ENCODE measurements at places on chromosomes 3 and 15. TPM values are rescaled to one million over a fixed set of nuclear protein-coding genes. Genes with fewer than 3 reads are reported as not detected.

CLDN18 gene
- total RNA-seq, result 0.11 TPM

CCNB2 gene
- 90.4 TPM for total RNA-seq

- H3K27ac ChIP-seq, result no peak overlapping the region
- DNase-seq, result no peak
- H3K4me3 ChIP-seq, result no peak overlapping the region
- H3K27me3 ChIP-seq, result no peaks in the 10 kb centered on the region
- no peaks in the 10 kb centered on the region for H3K4me1 ChIP-seq
Measured at GRCh38 chr3:116190095-116190494, 255.2 kb downstream of the LSAMP start.

- no peaks in the 10 kb centered on the region for H3K4me1 ChIP-seq
- DNase-seq, result no peak
- H3K27me3 ChIP-seq, result no peaks in the 10 kb centered on the region
Measured at GRCh38 chr3:45528429-45528828, 66.1 kb upstream of the LIMD1 start.

DNA sequence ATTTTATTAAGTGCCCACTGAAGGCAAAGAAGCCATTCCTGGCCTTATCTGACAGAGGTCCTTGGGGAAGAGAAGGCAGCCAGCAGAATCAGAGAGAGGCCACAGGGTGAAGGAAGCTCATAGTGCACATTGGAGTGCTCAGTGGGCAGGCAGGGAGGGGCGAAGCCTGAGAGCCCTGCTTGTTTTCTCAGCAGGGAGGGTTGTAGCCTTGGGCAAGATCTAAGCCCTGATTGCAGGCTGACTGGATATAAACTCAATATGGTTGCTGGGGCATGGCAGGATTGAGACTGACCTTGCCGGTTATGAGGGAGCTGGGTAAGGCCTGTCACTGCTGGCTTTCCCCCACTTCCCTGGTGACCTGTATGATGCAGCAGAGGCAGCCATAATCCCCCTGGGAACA lies 7.5 kb upstream of the IGSF11 start:
- H3K36me3 ChIP-seq, result no peaks in the 10 kb centered on the region
- no peaks in the 10 kb centered on the region for H3K4me1 ChIP-seq
- H3K27me3 ChIP-seq, result no peaks in the 10 kb centered on the region
- H3K4me3 ChIP-seq, result no peak overlapping the region
- no peak overlapping the region for H3K27ac ChIP-seq

PRSS50 gene
- total RNA-seq, result not detected

NPAP1 gene
- total RNA-seq, result not detected

DNA sequence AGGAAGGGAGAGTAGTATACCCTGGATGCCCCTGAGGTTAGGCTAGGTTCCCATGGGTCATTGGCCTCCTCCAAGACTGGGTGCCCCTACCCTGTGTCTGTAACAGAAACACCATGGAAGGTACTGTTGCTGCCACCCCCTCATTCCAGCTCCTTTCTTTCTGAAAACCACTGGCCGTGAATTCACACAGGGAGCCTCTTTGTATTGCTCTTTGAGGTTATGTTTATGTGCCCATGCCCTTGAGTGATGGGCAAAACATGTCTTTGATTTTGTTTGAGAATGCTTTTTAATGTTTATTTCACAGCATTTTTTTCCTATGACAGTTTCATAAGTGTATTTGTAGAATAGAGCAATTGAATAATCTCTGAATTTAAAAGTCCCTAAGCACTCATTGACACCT lies 79.7 kb downstream of the RARB start:
- DNase-seq, result no peak
- H3K4me3 ChIP-seq, result no peak overlapping the region
- H3K27me3 ChIP-seq, result no peaks in the 10 kb centered on the region
- no peaks in the 10 kb centered on the region for H3K4me1 ChIP-seq

PDZRN3 gene
- 0.07 TPM for total RNA-seq

- no peak for DNase-seq
- H3K36me3 ChIP-seq, result no peaks in the 10 kb centered on the region
- no peaks in the 10 kb centered on the region for H3K4me1 ChIP-seq
Measured at GRCh38 chr15:80669663-80670273, 25.3 kb upstream of the ABHD17C start.

DNA sequence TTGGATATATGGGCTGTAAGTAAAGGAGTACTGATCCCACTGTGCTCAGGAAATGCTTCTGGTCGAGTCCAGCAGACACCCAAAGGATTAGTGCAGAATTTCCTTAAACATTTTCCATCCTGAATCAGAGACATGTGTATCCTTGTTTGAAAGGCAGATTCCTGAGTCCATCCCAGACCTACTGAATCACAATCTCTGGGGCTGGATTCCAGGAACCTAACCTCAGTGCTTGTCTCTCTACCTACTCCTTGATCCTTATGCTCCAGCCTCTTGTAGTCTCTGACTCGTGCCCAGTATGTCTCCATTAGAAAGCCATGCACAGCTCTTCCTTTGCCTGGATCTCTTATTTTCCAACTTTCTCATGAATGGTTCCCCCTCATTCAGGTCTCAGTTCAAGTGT lies 585.8 kb downstream of the NLGN1 start:
- H3K27me3 ChIP-seq, result no peaks in the 10 kb centered on the region
- no peaks in the 10 kb centered on the region for H3K4me1 ChIP-seq
- no peak for DNase-seq
- no peaks in the 10 kb centered on the region for H3K36me3 ChIP-seq

DNA sequence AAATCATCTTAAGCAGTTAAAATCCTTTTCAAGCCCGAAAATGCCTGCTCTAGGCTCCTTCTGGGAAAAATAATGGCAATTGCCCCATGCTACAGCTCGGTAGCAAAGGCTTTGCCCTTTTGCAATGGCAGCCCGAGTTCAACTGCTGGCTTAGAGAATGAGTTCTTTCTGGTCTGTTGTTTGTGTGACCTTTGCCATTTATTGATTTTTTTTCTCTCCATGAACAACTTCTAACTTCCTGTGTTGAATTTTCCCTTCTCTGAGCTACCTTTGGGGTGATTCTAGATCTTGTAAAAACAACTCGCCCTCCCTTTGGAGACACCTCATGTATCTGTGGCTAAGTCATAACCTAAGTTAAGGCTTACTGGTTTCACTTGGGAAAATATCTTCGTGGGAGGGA lies 139.3 kb downstream of the PLCH1 start:
- no peak overlapping the region for H3K27ac ChIP-seq
- no peaks in the 10 kb centered on the region for H3K4me1 ChIP-seq
- no peaks in the 10 kb centered on the region for H3K36me3 ChIP-seq
- H3K27me3 ChIP-seq, result no peaks in the 10 kb centered on the region
- DNase-seq, result no peak
- no peak overlapping the region for H3K4me3 ChIP-seq

LRRC34 gene
- total RNA-seq, result not detected

DNA sequence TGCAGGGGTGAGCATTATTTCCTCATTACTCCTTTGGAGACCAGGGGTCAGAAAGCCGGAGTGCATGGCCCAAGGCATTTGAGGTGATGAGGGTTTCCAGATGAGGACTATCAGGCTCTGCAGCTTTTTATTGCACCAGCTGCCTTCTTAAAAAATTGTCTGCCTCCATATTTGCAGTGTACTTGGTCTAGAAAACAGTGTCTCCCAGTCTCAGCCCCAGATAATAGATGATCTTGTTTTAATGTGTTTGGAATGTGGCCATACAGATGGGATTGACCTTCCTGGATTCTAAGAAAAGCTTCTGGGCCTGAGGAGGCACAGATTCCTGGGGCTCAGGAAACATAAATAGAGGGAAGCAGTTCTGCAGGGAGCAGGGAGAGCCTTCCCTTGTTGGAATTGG lies 123.3 kb downstream of the GABRG3 start:
- no peaks in the 10 kb centered on the region for H3K27me3 ChIP-seq
- H3K4me3 ChIP-seq, result no peak overlapping the region
- no peak for DNase-seq
- H3K27ac ChIP-seq, result no peak overlapping the region
- peaks cover 7% of the 10 kb centered on the region for H3K4me1 ChIP-seq

SCAMP5 gene
- total RNA-seq, result 0.31 TPM

DNA sequence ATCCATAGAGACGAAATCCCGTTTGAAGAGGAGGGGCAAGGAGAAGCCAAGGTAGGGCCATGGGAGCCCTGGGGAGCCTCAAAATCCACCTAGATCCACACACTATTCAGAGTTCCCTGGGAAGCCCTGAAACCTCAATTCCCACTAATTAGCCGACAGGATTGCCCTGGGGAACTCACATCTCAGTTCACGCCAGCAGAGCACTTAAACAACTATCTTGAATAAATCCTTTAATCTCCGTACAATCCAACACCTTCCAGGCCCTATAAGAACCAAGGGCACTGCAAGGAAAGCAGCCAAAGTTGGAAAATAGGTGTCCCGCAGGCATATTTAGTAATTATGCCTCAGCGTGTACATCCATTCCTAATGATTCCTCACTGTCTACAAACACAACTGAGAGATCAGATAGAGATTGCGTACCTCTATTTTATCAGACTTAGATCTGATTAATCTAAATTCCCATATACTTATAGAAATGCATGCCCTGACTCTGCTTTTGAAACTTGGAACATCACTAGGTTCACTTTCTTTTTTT lies 25.6 kb upstream of the EIF4A2 start:
- H3K36me3 ChIP-seq, result no peaks in the 10 kb centered on the region
- no peak overlapping the region for H3K27ac ChIP-seq
- DNase-seq, result no peak
- peaks cover 7% of the 10 kb centered on the region for H3K27me3 ChIP-seq
- no peak overlapping the region for H3K4me3 ChIP-seq
- no peaks in the 10 kb centered on the region for H3K4me1 ChIP-seq

DNA sequence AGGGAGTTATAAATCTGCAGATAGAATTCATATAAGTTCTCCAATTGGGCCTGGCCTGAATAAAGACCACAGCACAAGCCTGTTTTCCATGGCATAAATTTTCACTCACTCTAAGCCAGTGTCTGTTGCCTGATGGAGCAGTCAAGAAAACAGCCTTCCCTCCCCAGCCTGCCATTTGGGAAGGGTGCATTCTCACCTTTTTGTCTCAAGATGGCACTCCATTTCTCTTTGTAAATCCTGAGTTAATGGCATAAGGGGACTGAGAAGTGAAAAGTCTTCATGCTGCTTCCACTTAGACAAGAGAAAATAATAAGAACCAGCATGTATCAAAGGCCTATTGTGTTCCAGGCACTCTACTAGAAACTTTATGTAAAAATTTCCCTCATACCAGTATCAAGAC lies 115.6 kb upstream of the MANF start:
- H3K27me3 ChIP-seq, result no peaks in the 10 kb centered on the region
- no peak overlapping the region for H3K4me3 ChIP-seq
- H3K36me3 ChIP-seq, result no peaks in the 10 kb centered on the region
- DNase-seq, result no peak
- no peaks in the 10 kb centered on the region for H3K4me1 ChIP-seq

DNA sequence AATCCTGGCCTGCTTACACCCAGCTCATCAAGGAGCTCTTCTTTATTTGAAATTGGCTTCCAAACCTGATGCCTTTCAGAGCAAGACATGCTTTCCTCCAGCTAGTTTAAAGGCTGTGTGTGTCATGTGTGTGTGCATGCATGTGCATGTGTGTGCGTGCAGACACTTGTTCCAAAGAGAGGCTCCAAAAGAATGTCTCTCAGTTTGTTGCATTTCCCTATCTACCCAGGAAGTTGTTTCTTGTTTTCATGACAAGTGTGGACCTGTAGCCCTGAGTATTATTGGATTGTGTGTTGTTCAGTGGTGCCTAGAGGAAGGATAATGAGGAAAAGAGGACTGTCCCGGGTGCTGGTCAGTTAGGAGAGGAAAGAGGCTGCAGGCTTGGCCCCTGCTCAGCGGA lies 240.0 kb downstream of the THSD4 start:
- no peaks in the 10 kb centered on the region for H3K4me1 ChIP-seq
- H3K27ac ChIP-seq, result no peak overlapping the region
- no peak for DNase-seq
- no peaks in the 10 kb centered on the region for H3K36me3 ChIP-seq
- H3K4me3 ChIP-seq, result no peak overlapping the region

CTSH gene
- total RNA-seq, result 173 TPM

GRCh38 chr3:156059950-156060501 lies 60.4 kb upstream of the KCNAB1 start:
- no peak overlapping the region for H3K27ac ChIP-seq
- DNase-seq, result no peak
- no peak overlapping the region for H3K4me3 ChIP-seq
- no peaks in the 10 kb centered on the region for H3K4me1 ChIP-seq
- no peaks in the 10 kb centered on the region for H3K27me3 ChIP-seq
- H3K36me3 ChIP-seq, result no peaks in the 10 kb centered on the region

Measured in K562 (cell line).